ENCODE measurements at places on chromosomes 1 and 21. TPM values are rescaled to one million over a fixed set of nuclear protein-coding genes. Genes with fewer than 3 reads are reported as not detected.

DNA sequence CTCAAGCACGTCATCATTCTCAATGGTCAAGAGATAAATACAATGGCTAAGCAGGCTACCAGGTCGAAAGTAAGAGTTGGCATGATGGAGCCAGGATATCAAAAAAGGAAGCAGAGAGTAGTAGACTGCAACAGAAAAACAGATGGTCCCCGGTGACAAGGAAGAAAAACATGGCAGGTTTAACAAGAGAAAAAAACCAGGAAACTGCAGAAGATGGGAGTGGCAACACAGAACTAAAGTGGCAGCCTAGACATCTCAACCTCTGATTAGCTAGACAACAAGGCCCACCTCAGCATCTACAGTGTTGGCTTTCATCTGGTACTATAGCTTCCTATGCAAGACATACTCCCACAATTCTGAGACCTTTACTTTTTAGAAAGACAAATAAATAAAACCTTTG lies 3.1 kb downstream of the UBR4 start:
- no peak for DNase-seq

GRCh38 chr1:27098431-27099134 lies 56.3 kb downstream of the SLC9A1 start:
- DNase-seq = peak; percentile 70

S100A9 gene
- 87.0 TPM for total RNA-seq

PRAMEF1 gene
- total RNA-seq = not detected

Data from left ventricle myocardium superior (tissue), 1 donor.